ENCODE measurements at places on chromosomes 13 and 19. TPM values are rescaled to one million over a fixed set of nuclear protein-coding genes. Genes with fewer than 3 reads are reported as not detected.

Gene ARRDC5
- total RNA-seq, result not detected

Gene PSG7
- not detected for total RNA-seq

Gene LGALS14
- total RNA-seq, result not detected

Gene NXNL1
- not detected for total RNA-seq

Gene KIR2DL3
- total RNA-seq, result not detected

Gene CFAP97D2
- total RNA-seq, result not detected

Gene C3
- total RNA-seq, result 0.28 TPM

Gene TMEM143
- total RNA-seq, result 2.7 TPM

Gene SHKBP1
- total RNA-seq, result 33.5 TPM

Gene P2RY11
- total RNA-seq, result 2.2 TPM

Gene ONECUT3
- not detected for total RNA-seq

Gene KCTD12
- 94.3 TPM for total RNA-seq

Gene HTR2A
- total RNA-seq, result not detected

Gene TTC9B
- total RNA-seq, result not detected

Gene DAND5
- not detected for total RNA-seq

Gene WDFY2
- total RNA-seq, result 1.7 TPM

Gene SPRY2
- total RNA-seq, result 32.4 TPM

Gene ACER1
- not detected for total RNA-seq

Gene MBD3L2
- total RNA-seq, result not detected

Gene SBK2
- total RNA-seq, result not detected

Gene PGLYRP1
- total RNA-seq, result not detected

Gene ARL11
- 0.13 TPM for total RNA-seq

Gene PLIN4
- total RNA-seq, result under 0.01 TPM

Gene C19orf33
- 33.4 TPM for total RNA-seq

Gene FBXO27
- 1.5 TPM for total RNA-seq

Measured in pulmonary artery endothelial cell (primary cell).